ENCODE measurements at places on chromosomes 12 and 14.

- DNase-seq, result no peak
Measured at GRCh38 chr12:51622564-51622963, 31.5 kb downstream of the SCN8A start.

GRCh38 chr12:77608271-77608824 is 222.3 kb upstream of the NAV3 start:
- DNase-seq, result peak; percentile 9

DNA sequence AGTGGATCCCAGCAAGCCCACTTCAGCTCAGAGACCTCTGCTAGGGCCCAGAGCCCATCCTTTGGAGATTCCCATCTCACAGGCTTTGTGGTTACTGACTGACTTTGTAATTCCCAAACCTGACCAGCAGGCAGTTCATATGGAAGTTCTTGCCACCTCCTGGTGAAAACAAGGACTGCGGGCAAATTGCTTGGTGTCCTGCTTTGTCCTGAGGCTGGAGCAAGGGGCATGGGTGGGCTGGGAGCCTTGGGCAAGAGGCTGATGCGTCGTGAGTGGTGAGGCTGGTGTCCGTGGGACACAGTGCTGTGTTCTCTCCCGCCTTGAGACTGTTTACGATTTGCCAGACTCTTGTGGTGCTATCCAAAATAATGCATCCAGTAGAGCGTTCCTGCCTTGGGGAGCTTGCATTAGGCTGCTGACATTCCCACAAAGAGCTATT is 91.0 kb downstream of the LRRC74A start:
- DNase-seq, result no peak

DNA sequence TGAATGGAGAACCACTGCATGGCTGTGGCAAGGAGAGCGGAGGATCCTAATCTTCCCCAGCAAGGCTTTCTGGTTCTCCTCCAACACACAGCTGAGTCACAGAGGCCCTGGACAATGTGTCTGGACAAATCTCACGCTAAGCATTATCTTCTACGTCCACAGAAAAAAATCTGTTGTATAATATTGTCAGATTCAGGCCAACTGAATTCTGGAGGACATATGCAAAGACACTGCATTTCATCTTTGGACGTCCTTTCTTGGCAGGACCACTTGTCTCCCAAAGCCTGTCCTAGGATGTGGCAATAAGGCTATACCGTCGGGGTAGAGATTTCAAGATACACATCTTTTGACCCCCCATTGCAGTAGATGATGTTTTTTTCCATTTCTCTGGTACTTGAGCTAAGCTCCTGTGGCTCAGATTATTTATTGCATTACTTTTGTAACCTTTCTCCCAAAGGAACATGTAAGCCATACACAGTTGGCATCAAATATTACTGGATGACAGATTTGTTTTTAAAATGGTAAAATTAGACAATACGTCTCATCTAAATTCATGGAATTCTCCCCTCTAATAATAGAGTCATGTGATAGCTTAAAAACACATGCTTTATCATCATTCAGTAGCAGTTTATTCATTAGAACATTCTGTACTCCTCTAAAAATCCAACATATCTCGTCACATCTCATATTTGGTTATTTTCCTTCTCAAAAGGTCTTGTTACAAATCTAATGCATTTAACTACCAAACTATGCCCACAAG is 19.4 kb downstream of the LMO3 start:
- no peak for DNase-seq

GRCh38 chr14:72679536-72680151 is 214.3 kb downstream of the DPF3 start:
- peak; percentile 55 for DNase-seq

- no peak for DNase-seq
Measured at GRCh38 chr12:68081561-68081960, 78.0 kb downstream of the IFNG start.

DNA sequence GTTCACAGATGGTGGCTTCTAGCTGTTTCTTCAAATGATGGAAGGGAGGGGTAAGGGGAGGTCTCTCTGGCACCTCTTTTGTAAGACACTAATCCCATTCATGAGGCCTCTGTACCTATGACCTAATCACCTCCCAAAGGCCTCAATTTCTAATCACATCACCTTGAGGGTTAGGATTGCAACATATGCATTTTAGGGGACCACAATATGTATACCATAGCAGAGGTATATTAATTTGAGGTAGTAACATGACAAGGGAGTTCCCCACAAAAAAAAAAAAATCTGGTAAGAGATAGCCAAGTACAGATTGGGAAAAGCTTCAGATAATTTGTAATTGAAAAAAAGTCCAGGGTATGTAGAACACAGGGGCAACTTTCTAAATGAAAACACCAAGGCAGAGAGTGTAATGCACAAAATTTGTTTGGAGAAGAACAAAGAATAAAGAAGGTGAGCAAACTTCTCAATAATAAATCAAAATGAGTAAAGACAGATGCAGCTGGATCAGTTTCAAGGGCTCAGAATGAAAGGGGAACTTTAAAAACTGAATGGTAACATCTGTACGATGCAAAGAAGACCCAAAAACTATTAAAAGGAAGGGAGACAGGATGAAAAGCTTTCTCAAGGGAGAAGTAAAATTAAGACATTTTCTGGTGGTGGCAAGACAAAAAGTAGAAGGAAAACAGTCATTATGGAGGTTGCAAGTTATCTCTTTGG is 125.5 kb upstream of the DCN start:
- DNase-seq, result no peak

GRCh38 chr14:103984196-103984595 is 41.9 kb upstream of the RD3L start:
- DNase-seq, result no peak

DNA sequence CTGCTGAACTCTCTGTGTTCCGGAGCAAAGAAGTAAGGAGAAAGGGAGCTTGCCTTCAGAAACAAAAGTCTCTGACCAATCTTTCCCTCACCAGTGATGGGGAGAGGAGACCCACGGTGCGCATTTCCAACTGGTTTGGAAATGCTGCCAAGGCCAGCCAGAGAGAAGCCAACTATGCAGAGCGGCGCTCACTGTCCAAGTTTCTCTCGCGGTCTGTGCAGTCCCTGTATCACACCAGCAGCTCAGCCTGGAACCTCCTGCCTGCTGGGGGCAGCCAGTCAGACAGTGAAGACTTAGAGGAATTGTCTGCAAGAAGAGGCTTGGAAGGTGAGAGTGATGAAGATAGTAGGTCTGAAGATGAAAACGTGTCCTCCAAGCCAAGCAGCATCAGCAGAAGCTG is 206.2 kb downstream of the NAV3 start:
- DNase-seq, result no peak

DNA sequence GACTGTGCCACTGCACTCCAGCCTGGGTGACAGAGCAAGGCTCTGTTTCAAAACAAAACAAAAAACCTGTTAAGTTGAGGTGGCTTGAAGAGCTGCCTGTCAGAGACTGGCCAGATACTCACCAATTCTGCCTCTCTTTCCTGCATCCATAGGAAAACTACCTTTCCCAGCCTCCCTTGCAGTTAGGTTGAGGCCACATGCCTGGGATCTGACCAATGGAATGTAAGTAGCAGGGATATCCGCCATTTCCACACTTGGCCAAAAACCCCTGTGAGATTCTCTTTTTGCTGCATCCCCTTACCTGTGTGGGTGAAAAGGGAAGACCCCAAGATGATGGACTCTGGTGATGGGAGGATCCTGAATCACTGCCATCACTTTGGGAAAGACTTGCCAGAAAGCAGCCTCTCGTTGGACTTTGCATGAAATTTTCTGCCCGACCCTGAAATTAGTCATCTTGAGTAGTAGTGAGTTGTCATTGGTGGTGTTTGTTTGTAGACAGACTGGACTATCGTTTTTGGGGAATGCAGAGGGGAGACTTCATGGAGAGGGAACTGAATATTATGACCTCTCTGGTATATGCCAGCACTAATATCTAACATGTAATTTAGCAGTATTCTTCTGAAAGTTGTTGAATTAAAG is 14.0 kb downstream of the GPR68 start:
- no peak for DNase-seq

- no peak for DNase-seq
Measured at GRCh38 chr12:1703771-1704722, 13.2 kb downstream of the ADIPOR2 start.

- no peak for DNase-seq
Measured at GRCh38 chr14:64758025-64758521, 53.8 kb downstream of the PLEKHG3 start.

GRCh38 chr14:104102282-104102914 is 16.9 kb downstream of the ASPG start:
- DNase-seq, result no peak

DNA sequence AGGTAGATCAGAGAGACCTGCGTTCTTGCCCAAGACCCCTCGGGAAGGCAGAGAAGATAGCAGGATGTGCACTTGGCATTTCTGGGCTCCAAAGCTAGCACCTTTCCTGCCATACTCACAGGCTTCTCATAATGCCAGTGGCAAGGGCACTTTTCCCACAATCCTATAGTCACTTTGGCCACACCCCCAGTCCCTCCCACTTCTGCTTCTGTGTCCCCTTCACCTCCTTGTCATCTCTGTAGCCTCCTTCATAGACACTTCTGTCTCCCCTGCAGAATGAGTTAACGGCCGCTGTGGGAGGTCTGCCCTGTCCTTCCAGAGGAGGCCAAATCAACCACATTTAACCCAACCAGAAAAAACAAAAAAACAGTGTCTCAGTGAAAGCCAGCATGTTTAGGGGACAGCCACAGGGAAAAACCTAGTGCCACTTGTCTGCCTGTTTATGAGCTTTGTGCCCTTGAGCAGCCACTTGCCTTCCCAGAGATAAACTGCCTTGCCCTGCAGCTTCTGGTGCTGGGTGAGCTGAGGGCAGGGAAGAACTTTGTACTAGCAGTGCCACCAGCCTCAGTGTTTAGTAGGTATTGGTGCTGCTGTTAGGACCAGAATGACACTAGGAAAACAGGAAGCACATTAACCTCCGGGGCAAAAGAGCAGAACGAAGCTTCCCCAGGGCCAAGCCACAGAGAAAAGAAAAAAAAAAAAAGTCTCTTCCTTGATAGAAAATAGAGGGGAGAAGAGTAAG is 193.0 kb upstream of the PWP1 start:
- no peak for DNase-seq

- DNase-seq, result no peak
Measured at GRCh38 chr14:72614365-72614764, 279.5 kb downstream of the DPF3 start.

- DNase-seq, result no peak
Measured at GRCh38 chr12:88377973-88378372, 202.3 kb downstream of the KITLG start.

DNA sequence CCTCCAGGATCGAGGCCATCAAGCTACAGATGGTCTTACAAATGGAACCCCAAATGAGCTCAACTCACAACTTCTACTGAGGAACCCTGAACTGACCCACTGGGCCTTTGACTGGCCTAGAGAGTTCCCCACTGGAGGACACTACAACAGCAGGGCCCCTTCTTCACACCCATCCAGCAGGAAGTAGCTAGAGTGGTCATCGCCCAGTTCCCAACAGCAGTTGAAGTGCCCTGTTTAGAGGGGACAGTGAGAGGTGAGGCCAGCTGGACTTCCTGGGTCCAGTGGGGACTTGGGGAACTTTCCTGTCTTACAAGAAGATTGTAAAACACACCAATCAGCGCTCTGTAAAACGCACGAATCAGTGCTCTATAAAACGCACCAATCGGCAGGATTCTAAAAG is 247.9 kb upstream of the BTG1 start:
- no peak for DNase-seq

DNA sequence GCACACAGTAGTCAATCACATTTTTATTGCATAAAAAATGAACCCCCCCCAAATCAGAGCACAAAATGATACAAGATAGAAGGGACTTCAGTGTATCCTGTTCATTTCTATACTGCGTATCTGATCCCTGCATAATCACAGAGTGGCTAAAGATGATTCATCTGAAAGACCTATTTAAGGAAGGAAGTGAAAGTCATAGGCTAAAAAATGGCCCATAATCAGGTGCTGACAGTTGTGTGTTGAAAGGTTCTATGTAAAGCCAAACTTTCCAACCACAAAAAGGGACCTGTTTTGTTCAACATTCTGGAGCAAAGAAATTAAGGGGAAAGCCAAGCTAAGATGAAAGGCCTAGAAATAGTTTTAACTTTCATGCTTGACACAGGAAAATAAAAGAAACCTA is 147.8 kb upstream of the ATP2B1 start:
- DNase-seq, result no peak

GRCh38 chr14:90698379-90698869 is 117.8 kb downstream of the TTC7B start:
- no peak for DNase-seq

DNA sequence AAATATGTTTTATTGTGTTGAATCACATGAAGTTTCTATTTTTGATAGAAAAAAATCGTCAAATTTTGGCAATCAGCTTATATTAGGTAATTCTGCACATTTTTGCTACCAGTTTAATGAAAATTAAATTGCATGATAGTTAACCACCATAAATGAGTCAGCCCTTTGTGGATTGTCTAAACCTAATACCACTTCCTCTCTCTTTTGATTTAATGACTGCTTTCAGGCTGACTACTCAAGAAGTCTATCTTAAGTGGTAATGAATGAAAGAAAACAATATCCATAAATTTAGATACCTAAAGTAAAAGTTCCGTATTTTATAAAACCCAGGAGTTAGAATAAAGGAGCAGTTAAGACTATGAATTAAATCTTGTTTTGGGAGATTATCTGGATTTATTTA is 450.5 kb downstream of the TMEM117 start:
- DNase-seq, result no peak

DNA sequence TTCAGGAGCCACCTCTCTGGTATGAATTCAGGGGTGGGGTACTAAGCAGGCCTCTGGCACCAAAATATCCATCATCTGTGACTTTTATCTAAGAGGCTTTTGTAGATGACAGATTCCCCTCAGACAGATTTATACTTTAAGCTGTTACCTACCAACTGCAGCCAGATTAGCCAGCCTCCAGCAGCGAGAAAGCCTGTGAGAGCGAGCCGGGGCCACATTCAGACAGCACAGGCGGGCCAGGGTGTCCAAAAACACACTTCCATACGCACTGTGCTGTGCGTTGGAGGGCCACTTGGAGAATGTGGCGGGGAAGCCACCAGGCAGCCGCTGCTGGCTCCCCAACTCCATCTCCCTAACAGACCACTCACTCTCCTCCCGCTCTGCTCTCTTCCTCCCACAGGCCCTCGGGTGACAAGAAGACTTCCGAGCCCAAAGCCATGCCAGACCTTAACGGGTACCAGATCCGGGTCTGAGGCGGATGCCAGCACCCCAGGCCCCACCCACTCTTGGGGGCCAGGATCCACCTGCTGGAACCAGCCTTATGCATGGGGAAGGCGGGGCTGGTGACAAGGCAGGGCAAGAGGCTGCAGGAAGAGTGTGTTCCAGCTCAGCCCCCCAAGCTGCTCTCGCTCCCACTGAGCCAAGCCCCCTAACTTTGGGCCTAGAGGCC is 17.4 kb downstream of the VASH1 start:
- no peak for DNase-seq

GRCh38 chr14:69115407-69116185 is 37.3 kb downstream of the DCAF5 start:
- DNase-seq, result no peak

- DNase-seq, result no peak
Measured at GRCh38 chr14:55951341-55952206, 166.6 kb upstream of the PELI2 start.

DNA sequence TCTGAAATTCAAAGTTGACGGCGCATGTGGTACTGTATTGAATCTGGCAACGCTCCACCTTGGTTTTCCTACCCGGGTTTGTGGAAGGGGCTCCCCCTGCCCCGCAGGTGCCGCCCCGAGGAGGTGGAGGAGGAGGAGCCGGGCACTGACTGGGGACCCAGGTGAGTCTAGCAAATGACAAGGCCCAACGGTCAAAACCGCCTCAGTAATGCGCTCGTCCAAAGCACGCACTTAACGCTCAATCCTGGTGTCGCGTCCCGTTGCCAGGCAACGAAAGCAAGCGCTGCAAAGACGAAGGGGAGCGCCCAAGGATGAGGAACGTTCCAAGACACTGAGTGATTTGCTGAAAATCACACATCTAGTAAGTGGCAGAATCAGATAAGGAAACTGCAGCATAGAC is 24.0 kb upstream of the CLEC4E start:
- DNase-seq, result no peak
